ENCODE measurements at places on chromosomes 12 and 14.

DNA sequence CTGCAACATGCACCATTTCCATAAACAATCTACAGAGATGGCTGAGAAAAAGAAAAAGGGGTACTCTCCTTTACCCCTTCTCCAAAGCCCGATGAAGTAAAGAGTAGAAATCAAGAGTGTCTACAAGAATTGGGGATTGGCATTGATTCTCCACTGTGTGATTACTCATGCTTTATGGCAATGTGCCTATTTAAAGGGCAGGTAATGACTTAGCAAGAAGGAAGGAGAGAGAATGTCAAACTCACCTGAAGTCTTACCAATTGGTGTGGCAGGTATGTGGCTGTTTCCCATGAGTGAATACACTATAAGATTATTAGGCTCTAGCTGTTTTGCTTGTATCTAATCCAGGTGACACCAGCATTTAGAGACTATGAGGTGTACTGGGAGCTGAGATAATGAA, 275.3 kb downstream of the CCER1 start:
- no peak for DNase-seq

- DNase-seq, result no peak
Measured at GRCh38 chr12:75704664-75705063, 193.3 kb upstream of the KRR1 start.

DNA sequence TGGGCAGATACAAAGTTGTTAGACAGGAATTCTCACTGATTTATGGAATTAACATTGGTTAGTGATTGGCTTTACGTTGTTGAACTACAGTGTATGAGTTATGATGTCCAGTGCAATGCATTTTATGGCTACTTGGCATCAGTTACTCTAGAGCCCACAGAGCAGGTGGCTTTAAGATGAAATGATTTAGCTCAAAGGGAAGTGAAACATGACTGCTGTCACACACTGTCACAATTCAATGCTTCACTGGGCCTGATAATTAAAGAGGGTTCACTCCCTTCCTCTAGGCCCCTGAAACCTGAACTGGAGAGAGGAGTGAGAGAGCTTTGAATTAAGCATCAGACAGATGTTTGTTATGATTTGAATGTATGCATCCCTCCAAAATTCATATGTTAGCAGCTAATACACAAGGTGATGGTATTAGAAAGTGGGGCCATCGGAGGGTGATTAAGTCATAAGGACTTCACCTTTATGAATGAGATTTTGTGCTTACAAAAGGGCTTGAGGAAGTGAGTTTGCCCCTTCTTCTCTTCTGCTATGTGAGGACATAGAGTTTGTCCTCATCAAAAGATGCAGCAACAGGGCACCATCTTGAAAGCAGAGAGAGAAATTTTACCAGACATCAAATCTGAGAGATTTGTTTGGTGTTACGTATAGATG, 175.8 kb upstream of the GRIN2B start:
- no peak for DNase-seq

DNA sequence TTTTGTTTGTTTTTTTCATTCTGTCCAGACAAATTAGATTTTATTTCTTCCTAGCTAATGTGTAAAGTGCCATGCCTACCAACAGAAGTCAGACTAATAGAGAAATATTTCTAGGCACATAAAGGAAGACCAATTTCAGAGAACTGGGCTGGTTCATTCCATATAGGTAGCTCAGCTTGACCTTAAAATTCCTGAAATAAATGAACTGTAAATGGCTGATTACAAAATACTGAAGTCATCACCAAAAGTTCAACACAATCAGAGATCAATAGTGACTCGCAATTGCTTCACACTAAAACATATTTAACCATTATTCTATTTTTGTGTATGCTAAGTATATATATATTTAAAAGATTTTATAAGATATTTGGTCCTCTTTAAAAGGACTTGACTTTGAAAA, 34.2 kb downstream of the PTPRB start:
- no peak for DNase-seq

GRCh38 chr12:58148405-58148804, 207.0 kb downstream of the ATP23 start:
- no peak for DNase-seq

DNA sequence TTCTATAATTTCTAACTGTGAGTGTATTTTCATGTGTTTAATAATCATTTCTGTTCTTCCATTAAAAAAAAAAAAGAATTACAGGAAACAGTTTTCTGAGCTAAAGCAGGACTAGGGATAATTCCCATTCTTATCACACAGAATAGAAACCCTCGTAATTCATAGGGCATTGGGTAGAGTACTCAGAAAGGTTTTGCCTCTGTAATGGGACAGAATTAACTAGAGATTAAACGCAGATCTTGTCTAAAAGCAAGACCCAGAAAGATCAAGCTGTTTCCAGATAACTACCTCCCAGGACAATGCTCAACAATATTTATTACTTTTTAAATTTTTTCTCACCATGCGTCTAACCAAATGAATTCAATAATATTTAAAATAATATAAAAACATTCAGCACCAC, 10.2 kb downstream of the GSKIP start:
- DNase-seq, result no peak

- DNase-seq, result no peak
Measured at GRCh38 chr12:31647086-31647491, 12.4 kb upstream of the ETFBKMT start.

- DNase-seq, result no peak
Measured at GRCh38 chr12:5723071-5723470, 222.0 kb downstream of the ANO2 start.

GRCh38 chr12:122064780-122065588, 13.6 kb upstream of the MLXIP start:
- no peak for DNase-seq

DNA sequence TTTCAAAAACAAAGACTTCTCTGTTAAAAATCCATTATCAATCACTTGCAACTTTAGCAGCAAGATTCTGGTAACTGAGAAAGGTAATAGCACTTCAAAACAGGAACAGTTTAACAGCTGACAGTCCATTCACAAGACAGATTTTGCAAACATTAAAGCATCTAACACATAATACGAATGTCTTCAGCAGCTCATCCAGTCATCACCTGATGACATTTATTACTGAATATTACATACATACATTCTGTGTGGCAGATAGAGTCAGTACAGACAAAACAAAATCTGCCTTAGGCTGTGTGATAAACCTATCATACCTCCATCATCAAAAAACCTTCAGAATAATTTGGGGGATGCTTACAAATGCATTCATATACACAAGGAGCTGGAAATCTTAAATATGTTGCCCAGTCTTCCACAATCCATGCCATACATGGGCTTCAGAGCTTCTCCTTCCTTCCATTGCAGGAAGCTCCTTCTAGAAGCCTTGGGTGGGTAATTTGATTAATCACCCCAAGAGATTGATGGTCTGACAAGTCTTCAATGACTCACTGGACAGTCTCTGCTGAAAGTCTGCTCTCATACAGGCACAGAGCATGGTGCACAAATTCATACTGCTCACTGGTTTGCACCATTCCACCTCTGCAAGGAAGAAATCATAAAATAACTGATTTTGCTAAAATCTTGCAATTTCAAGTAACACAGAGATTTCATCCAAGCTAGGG, 1.6 kb upstream of the PTPRB start:
- DNase-seq, result no peak

GRCh38 chr14:67426983-67427606, 15.1 kb upstream of the PLEK2 start:
- peak; percentile 9 for DNase-seq

- DNase-seq, result no peak
Measured at GRCh38 chr14:100286484-100287191, 19.6 kb downstream of the SLC25A29 start.

Measured in thoracic aorta (tissue), 2 donors.